Bladder microvascular endothelial cell (primary cell): ENCODE measurements at places on chromosomes 7 and 10. TPM values are rescaled to one million over a fixed set of nuclear protein-coding genes. Genes with fewer than 3 reads are reported as not detected.

Gene PRXL2A
- total RNA-seq: 177 and 199 TPM in 2 replicates

Gene TFR2
- under 0.01 and 0.57 TPM in 2 replicates for total RNA-seq

Gene PPP1R17
- not detected in 2 replicates for total RNA-seq

Gene IFIT1B
- total RNA-seq: not detected in 2 replicates

Gene FAM237B
- total RNA-seq: not detected in 2 replicates

Gene SAMD9L
- total RNA-seq: 20.4 and 26.6 TPM in 2 replicates

Gene KCNIP2
- 0.31 and 0.65 TPM in 2 replicates for total RNA-seq

Gene TRIM74
- total RNA-seq: 0.06 TPM in 1 of 2 replicates, not detected in the other
